ENCODE measurements at places on chromosomes 5 and 9.

GRCh38 chr5:151143645-151144044 lies 13.9 kb downstream of the ANXA6 start:
- DNase-seq, result no peak

GRCh38 chr9:87255431-87256155 lies 242.1 kb upstream of the DAPK1 start:
- no peak for DNase-seq

- peak; percentile 97 for DNase-seq
Measured at GRCh38 chr9:78031893-78032729, 500 bp upstream of the GNAQ start.

- DNase-seq, result peak; percentile 26
Measured at GRCh38 chr5:43661102-43661501, 58.1 kb downstream of the NNT start.

- DNase-seq, result peak; percentile 15
Measured at GRCh38 chr5:142246258-142246657, 78.6 kb downstream of the SPRY4 start.

GRCh38 chr5:1053391-1054017 lies 44.9 kb downstream of the NKD2 start:
- DNase-seq, result no peak

- DNase-seq, result no peak
Measured at GRCh38 chr9:69495296-69495695, 170.3 kb downstream of the ENTREP1 start.

DNA sequence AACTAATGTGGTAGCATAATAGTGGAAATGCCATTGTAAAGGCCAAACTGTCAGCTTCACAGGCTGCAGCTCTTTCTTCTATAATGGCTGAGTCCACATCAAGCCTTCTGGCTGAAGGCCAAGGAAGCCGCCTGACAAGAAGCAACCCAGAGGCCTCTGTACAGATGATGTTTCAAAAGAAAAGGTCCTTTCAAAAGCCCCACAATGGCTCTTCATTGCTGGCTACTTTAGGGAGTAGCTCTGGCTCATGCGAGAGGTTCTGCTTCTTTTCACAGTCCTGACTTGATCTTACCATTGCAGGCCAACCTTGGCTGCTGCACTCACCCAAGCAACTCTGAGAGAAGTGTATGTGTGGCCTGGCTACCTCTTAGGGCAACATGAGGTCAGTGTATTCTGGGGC lies 54.5 kb upstream of the EQTN start:
- DNase-seq, result peak; percentile 91

DNA sequence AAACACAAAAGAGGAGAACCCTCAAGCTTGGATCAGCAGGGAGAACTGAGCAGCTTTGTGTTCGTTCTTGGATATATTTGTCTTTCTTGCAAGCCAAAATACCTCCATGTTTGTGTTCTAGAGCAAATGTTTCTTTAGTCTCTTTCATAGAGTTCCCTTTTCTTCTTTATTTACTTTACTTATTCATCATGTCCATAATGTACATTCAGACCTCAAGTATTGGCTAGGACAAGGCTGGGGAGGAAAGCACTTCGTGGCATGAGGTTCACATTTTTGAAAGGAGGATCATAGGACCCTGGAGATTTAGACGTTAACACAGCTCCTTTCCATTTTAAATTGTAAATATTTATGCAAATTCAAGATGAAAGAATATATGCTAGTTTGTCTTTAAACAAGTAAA lies 590.2 kb upstream of the MEF2C start:
- DNase-seq, result no peak

DNA sequence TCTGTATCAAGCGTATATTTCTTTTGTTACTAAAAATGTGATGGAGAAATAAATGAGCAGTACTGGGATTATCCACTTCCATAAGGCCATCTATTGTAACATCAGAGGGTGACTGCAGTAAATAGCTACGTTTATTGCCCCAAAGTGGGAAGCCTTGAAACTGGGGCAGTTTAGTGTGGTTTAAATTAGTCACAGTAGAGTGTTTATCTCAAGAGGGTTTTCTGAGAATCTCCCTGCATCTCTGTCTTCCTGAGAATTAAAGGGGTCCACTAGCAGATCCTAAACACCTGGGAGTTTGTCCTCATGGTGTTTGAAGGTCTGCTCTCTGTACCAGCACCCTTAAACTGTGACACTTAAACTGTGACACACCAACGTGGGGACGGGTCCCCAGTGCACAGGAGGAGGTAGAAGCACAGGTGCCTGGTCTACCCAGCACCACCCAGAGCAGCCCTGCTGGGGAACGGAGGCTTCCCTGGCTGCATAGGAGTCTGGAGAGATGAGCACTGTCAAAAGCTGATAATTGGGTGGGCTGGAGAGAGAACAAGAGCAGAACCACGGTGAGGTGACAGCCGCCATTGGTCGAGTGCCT lies 25.2 kb downstream of the PRRC2B start:
- no peak for DNase-seq

DNA sequence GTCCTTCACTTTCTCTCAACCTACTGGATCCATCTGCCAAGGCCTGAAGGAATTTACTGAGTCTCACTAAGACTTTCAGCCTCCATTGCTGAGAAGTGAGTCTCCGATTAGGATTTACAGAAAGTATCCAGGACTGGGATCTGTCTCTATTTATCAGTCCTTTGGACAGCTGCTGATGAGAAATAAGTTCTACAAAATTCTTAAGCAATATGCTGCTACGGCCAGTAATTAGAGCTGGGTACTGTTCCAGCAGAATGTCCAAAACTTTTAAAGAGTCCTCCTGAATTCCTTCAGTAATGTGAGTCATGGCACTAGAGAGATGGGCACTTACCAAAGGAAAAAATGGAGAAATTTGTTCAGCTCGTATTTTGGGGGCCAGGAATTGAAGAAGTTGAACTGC lies 5.9 kb downstream of the TEX10 start:
- no peak for DNase-seq

- no peak for DNase-seq
Measured at GRCh38 chr5:79853676-79854418, 137.2 kb downstream of the MTX3 start.

DNA sequence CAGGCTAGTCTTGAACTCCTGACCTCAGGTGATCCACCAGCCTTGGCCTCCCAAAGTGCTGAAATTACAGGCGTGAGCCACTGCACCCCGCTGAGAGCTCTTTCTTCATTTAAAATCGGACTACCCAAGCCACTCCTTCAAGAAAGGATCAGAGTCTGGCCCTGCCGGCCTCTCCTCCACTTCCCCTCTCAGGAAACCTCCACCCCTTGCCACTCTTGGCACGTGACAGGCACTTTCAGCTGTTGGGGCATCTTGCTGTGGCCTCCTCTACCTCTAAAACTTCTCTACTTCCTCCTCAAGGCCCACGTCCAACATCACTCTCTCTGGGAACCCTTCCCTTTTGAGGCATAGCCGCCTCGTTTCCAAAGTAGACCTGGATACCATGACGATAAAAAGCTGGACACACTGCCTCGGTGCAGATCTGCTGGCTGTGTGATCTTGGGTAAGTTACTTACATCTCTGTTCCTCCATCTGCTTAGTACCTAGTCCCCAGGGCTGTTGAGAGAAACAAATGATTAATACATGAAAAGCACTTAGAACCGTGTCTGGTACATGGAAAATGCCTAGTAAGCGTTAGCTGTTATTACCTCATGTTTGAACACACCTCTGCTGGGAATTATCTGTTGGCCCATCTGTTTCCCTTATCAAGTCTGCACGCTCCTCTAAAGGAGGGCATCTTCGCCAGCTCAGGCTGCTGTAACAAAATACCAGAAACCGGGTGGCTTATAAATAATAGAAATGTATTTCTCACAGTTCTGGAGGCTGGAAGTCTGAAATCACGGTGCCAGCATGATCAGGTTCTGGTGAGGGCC lies 55.3 kb downstream of the SMIM23 start:
- DNase-seq, result no peak

DNA sequence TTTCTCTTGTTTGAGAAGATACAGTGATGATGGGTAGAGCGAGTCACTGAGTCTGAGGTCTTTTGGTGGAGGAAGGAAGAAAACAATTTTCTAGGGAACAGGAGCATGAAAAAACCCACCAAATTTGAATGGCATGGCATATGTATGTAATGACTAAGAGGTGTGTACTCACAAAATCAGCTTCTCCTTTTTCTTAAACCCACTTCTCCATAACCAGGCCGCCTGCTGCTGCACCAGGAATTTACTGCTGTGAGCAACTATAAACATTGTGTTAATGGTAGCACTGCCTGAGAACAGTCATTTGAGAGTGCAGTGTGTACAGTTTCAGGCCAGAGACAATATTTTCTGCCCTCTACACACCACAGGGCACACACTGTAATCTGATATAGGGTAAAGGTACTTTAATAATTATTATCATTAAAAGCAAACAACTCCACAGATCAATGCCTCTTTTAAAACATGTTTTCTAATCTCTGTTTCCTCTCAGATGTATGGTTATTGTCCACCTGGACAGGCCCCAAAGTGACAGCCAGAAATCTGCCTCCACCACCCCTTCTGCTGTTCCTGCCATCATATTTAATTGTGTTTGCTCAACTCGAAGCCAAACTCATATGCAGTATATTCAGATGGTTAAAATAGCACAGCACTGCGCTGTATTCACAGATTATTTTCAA lies 241.6 kb downstream of the KIAA0825 start:
- DNase-seq, result no peak
